Stimulated activated naive CD8-positive, alpha-beta T cell treated with anti-CD3 and anti-CD28 coated beads, Interleukin-15, Interleukin-2, amounts not matched to agents 100 U/mL and 50 U/mL, for 24 hours (primary cell): ENCODE measurements at places on chromosomes 3 and 15.

DNA sequence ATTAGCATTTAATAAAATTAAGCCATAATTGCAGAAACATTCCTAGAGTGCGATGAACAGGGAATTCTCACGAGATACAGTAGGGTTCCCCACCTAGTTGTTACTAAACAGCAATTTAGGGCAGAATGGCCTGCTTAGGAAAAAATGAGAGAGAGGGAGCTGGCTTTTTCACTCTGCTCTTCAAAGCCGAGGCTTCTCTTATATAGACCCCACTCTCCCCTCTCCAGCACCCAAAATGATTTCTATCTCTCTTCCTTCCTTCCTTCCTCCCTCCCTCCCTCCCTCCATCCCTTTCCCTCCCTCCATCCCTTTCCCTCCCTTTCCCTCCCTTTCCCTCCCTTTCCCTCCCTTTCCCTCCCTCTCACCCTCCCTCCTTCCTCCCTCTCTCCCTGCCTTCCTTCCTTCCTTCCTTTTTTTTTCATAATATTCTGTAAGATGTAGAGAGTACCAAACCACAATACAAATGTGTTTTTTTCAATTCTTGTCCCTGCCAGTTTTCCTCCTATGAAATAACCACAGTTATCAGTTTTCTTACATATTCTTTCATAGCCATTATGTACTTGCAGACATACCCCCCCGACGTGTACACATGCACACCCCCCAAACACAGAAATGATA is 48.1 kb upstream of the ZCWPW2 start:
- DNase-seq = no peak

GRCh38 chr3:9422712-9423424 is 25.5 kb downstream of the SETD5 start:
- DNase-seq = no peak

GRCh38 chr3:120742849-120743365 is 363 bp downstream of the GTF2E1 start:
- peak; percentile 35 for DNase-seq

DNA sequence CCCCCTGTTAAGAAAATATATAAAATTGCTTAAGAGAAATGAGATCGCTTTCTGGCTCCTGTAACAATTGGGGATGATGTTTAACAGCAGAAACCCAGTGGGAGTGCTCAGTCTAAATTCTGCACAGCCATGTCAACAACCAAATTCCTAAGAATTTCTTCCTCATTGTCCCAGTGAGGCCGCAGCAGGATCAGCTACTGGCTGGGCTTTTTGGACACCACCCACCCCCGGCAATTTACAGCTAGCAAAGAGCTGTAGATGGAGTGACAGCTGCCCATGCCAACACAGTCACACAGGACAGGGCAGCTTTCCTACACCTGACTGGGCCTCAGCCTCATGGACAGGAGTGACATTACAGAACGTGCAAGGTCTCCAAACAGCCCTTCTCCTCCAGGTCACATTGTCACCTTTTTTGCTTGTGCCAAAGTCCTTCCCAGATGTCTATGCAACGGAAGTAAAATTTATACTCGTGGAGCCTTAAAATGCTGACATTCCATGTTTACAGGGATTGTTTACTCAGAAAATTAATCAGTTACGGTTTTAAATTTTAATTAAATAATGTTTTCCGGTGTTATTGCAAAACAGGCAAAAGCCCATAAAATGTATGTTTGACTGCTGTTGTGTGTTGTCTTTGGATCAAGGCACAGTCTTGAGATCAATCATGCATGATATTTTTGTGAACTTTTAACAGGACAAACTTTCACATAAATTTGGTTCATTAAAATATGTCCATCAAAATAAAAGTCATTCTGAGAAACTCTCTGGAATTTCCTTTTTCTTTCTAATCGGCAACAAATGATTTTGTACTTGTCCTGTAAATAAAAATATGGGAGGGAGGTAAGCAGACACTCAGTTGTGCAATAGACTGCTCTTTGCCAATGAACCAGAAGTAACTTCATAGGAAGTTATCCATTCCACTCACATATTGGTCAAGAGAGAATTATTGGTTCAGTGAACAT is 943.2 kb downstream of the MCTP2 start:
- DNase-seq = no peak

- DNase-seq = no peak
Measured at GRCh38 chr3:68620211-68620610, 312.1 kb downstream of the TAFA4 start.

DNA sequence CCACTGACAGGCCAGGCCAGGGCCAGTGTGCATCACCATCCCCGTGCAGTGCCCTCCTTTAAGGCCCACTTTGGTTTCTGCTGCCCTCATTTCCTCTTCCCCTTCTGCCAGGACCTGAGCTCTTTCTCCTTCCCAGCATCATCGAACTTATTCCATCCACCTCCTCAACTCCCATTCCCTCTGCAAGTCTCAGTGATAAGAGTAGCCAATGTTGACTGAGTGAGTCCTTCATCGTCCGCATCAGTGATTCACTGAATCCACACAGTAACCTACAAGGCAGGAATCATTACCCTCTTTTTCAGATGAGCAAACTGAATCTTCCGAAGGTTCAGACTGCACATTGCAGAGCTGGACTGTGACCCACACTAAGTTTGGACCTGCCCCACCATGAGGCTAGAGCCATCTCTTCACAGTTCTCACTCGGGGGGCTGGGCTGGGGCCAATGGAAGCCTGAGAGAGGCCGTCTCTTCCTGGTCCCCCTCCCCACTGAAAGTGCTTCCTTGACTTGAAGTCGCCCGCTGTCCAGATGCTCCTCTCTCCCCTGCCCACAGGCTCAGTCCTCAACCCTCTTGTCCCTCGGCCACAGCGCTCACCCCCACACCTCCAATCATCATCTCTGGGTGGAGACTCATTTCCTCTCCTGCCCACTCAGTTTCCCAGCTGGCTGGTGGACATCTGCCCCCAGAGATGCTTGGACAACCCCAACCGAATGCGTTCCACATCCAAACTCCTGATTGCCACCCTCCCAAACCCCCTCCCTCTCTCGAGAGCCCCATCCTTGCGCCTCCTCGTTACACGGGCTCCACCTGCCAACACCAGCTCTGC is 15.2 kb upstream of the ANPEP start:
- DNase-seq = no peak

DNA sequence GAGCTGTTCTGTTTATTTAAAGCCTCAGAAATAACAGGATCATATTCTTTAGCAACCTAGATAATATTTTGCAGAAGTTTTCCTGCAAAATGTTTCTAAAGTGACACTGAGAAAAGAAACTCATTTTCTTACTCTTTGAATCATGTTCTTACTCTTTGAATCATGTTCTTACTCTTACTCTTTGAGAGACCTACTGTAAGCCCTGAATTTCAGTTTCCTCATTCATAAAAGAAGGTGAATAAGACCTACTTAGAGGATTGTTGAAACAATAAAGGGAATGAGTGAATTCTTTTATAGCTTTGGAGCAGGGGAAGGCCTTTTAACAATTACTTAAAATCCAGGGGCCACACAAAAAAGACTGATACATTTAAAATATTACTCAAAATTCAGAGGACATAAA is 221.7 kb upstream of the CMC1 start:
- no peak for DNase-seq

- no peak for DNase-seq
Measured at GRCh38 chr3:161682715-161683114, 186.1 kb downstream of the OTOL1 start.

DNA sequence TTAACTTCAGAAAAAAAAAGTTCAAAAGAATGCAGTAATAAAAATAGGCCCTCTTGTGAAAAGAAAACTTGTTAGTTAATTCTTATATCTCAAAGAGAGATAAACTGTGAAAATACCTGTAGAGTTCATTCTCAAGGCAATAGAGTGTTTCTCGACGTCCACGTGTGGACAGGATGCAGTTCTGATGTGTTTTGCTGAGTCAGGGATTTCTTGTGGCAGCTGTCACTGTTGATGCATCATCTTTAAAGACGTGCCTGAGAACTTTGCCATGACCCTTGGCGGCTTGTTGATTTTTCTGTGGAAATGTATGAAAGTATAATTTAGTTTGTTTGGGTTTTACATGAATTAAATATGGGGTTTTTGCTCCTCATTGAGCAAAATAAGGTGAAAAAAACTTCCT is 702.2 kb downstream of the NLGN1 start:
- DNase-seq = no peak

DNA sequence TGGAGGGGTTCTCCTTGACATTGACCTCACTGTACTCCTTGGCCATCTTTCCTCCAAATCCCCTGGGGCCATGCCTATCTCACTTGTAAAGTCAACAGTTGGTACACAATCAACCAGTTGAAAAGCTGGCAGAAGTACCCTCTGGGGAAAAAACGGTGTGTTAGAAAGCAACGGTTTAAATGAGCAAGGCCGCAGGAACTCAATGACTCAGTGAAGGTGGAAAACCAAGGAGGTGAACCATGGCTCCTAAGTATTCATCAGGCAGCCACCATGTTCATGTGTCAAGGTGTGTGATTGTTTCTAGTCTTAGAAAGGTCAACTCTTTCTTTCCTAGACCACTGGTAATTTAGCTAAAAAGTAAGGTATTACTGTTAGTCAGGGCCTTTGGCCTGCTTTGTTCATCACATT is 130.9 kb upstream of the SATB1 start:
- DNase-seq = peak; percentile 40

DNA sequence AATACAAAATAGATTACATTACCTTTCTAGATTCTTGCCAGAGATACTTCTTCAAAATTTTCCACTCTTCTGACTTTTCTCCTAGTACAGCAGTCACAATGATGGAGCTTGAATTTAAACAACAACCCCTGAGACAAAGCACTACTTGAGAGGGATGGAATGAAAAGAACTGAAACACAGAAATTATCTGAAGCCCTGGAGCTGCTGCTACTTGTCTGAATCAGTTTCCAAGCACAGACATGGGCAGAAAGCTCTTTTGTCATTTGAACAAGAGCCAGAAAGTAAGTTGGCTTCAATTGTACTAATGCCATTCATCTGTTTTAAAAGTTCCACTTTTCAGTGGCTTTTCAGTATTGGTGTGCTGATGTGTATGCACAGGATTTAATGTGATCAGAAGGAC is 718.5 kb upstream of the ARPP21 start:
- no peak for DNase-seq

GRCh38 chr3:188557235-188557634 is 403.3 kb downstream of the LPP start:
- no peak for DNase-seq

GRCh38 chr3:194740859-194741491 is 55.3 kb downstream of the FAM43A start:
- DNase-seq = no peak

DNA sequence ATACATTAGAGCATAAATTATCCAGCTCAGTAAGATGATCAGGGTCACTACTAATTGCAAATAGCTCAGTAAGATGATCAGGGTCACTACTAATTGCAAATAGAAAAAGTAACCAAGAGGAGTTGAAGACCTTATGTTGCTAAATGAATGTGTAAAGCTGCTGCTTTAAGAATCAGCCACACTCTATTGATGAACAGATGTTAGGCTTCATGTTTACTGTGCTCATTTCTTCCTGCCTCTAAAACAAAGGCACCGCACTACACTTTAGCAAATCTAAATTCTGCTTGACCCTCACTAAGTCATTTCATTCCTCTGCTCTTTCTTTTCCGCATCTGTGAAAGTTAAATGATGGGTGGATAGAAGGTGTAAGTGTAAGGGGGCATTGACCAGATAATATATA is 92.6 kb upstream of the PLSCR4 start:
- DNase-seq = no peak

DNA sequence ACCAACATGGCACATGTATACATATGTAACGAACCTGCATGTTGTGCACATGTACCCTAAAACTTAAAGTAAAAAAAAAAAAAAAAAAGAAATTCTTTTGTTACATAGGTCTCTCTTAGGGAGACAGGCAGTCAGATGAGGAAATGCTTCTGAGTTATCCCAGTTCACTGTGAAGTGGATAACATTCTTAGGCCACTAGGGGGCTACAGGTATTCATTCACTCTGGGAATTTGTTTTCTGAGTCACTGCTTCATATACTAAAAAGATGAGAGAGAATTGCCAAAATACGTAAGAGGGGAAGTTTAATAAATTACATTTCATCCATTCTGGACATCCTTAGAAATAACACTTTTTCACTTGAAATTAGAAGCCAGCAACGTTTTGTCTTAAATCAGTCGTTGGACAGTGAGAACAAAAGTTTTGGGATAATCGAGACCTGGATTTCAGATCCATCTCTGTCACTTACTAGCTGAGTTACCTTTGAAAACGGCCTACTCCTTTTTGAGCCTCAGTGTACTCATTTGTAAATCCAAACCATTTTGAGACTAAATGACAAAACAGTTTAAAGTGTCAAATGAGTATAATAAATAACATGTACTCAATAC is 738.4 kb upstream of the ALCAM start:
- DNase-seq = no peak

DNA sequence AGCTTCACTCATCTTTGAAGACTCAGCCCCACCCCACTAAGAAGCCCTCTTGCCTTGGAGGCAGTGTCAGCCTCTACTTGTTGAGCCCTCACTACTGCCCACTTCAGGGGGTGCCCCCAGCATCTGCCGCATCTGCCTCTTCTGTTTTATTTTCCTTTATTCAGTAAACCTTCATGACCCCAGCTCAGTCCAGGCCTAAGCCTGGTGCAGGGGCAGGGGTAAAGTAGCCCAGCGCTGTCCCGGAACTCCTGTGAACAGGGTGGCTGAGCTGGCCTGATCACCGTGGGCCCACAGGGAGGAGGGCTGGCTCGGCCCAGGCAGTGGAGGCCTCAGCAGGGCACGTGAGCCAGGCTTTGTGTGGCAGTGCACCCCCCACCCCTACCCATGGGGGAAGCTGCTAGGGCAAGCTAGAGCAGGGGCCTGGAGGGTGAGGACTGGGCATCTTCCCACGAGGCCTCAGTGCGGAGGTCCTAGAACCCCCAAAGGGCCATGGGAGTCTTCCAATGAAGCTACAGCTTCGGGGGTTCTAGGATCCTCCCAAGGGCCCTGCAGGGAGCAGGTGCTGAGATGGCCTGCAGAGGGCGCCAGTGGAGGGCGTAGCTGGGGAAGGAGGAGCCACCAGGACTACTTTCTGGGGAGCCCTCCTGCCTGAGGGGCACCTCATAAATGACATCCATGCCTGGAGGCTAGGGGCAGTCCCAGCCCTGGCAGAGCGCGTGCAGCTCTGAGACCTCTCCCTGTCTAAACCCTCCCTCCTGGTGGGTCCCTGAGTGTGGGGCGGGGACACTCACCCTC is 36.0 kb downstream of the TSPAN3 start:
- DNase-seq = peak; percentile 73

- no peak for DNase-seq
Measured at GRCh38 chr3:172680684-172681083, 30.2 kb downstream of the NCEH1 start.

- DNase-seq = no peak
Measured at GRCh38 chr3:49466085-49466484, 4.0 kb upstream of the DAG1 start.

- no peak for DNase-seq
Measured at GRCh38 chr3:143596957-143597642, 251.2 kb downstream of the SLC9A9 start.

DNA sequence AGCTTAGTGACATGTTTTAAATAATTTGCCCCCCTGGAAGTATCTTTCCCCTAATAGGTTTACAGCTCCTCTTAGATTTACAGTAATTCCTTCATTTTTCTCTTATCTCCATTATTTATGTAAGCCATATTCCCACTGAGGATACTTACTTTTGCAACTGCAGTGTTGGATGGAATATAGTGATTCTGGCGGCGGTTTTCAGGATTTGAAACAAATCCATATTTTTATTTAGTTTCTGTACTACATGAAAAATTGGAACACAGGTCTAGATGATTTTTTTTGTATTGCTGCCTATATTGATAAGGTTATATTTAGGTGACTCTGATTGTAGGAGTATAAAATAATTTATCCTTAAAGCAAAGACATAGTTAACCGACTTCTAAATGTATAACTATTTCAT is 391.6 kb upstream of the SUCLG2 start:
- DNase-seq = no peak

GRCh38 chr3:50212502-50212901 is 7.4 kb downstream of the SLC38A3 start:
- no peak for DNase-seq
